ENCODE measurements at places on chromosomes 13 and 19.
A peak's percentile ranks its signal among the peaks of the same experiment; 100 is the strongest.

DNA sequence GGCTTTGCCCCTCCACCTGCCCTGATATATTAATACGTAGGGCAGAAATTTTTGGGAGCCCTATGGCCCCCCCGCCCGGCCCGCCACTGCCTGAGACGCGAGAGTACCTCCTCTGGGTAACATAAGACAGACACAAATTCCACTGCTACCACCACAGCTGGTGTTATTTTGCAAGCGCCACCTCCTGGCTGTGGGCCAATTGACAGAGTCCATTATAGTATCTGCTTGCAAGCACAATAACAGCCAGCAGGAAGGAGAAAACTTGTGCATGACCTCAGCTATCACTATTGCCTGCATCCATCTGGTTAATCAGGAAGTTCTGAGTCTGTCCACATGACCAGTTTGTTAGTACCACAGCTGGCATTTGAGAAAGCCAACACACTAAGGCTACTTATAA is 25.3 kb upstream of the OR10H2 start:
- DNase-seq: peak; percentile 27

- DNase-seq: no peak
Observed at GRCh38 chr19:51664131-51664530, 17.5 kb upstream of the SIGLEC14 start.

- no peak for DNase-seq
Observed at GRCh38 chr19:19649580-19649995, 6.1 kb upstream of the GMIP start.

GRCh38 chr19:54790711-54791110 is 12.7 kb upstream of the KIR2DL4 start:
- DNase-seq: no peak

GRCh38 chr13:44040818-44041100 is 161.1 kb downstream of the LACC1 start:
- no peak for DNase-seq

DNA sequence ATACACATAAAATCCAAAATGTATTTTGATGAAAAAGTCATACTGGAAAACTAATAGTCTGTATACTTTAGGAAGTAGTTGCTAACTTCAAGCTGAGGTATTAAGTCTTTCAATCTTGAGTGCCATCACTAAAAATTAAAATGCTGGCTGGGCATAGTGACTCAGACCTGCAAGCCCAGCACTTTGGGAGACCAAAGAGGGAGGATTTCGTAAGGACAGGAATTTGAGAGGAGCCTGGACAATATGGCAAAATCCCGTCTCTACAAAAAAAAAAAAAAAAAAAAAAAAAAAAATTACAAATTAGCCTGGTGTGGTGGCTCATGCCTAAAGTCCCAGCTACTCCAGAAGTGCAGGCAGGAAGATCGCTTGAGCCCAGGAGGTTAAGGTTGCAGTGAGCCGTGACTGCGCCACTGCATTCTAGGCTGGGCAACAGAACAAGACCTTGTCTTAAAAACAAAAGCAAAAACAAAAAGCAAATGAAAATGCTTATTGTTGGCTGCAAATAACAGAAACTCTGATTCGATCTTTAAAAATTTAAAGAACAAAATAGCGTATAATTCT is 1994.2 kb upstream of the PCDH20 start:
- DNase-seq: no peak

DNA sequence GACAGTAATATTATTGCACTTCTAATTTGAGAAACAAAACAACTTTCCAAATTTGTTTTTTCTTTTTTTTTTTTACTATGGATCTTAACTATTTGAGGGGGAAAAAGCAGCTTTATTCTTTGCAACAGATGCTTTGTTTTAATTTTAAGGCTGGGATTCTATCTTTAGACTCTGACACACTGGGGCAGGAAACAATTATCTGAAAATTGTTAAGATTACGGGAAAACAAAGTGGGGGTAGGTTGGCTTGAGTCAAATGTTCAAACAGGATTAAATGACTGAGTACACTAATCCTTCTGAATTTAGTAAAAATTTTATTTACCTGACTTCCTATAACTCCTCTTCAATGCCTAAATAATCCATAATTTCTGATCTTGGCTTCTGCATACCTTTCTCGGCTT is 543.2 kb downstream of the SLITRK6 start:
- no peak for DNase-seq

DNA sequence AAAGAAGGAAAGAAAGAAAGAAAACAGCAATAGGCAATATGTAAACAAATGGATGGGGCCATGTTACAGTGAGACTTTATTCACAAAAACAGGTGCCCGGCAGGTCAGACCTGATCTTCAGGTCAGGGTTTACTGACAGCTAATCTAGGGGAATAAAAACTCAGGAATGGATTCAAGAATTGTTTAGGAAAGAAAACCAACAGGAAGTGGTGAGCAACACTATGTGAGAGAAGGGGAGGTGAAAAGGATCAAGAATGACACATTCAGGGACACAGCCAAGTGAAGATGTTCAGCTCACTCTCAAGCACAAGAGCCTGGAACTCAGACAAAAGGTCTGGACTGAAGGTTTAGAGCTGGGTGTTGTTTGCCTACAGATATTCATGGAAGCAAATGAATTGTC is 244.5 kb downstream of the EFNB2 start:
- no peak for DNase-seq

All from COR-L47 (cell line).